ENCODE measurements at places on chromosomes 2 and 18. TPM values are rescaled to one million over a fixed set of nuclear protein-coding genes. Genes with fewer than 3 reads are reported as not detected.

TNFRSF11A gene
- total RNA-seq = 4.7 TPM

FZD7 gene
- total RNA-seq = 17.6 TPM

GRCh38 chr2:20928617-20929016 is 105.7 kb upstream of the LDAH start:
- peaks cover 8% of the 10 kb centered on the region for H3K27me3 ChIP-seq
- H3K36me3 ChIP-seq = no peaks in the 10 kb centered on the region
- H3K4me1 ChIP-seq = no peaks in the 10 kb centered on the region
- no peak overlapping the region for H3K4me3 ChIP-seq

GRCh38 chr2:232982926-232983668 is 30.0 kb downstream of the NGEF start:
- no peaks in the 10 kb centered on the region for H3K4me1 ChIP-seq
- no peak overlapping the region for H3K27ac ChIP-seq
- no peaks in the 10 kb centered on the region for H3K36me3 ChIP-seq

DNA sequence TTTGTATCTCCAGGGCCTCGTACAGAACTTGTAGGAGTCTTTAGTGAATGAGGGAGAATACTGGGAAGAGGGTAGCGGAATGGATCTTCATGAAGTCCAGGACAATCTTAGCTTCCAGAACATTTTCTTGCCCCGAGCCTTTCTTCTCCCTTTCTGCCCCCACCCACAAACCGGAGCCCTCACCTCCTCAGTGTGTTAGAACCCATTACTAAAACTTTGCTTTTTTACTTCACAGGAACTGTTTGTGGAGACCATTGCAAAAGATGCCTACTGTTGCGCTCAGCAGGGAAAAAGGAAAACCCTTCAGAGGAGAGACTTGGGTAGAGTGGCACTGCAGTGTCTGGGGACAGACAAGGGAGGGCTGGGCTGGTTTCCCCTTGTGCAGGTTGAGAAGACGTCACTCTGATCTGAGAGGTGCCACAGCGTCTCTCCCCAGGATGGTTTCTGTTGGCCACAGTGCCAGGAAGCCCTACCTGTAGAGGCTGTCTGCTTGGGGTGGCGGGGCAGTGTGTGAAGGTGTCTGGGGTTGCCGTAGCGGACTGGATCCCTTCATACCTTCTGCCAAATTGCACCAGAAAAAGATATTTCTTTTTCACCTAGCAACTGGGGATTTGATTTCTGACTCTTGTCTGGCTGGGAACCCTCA is 786 bp downstream of the POLE4 start:
- peak overlapping the region; percentile 69 for H3K4me3 ChIP-seq
- H3K4me1 ChIP-seq = peaks cover 19% of the 10 kb centered on the region
- peak overlapping the region; percentile 94 for H3K27ac ChIP-seq
- H3K36me3 ChIP-seq = peaks cover 8% of the 10 kb centered on the region

- H3K27me3 ChIP-seq = no peaks in the 10 kb centered on the region
- no peaks in the 10 kb centered on the region for H3K4me1 ChIP-seq
- H3K4me3 ChIP-seq = no peak overlapping the region
- no peaks in the 10 kb centered on the region for H3K36me3 ChIP-seq
- no peak for DNase-seq
These were observed 70.8 kb downstream of the TMEM200C start for GRCh38 chr18:5824370-5824984.

GRCh38 chr2:119735565-119735964 is 24.2 kb upstream of the PTPN4 start:
- DNase-seq = no peak
- no peak overlapping the region for H3K4me3 ChIP-seq
- no peaks in the 10 kb centered on the region for H3K27me3 ChIP-seq
- H3K27ac ChIP-seq = no peak overlapping the region

GRCh38 chr2:57333221-57333620 is 713.4 kb upstream of the VRK2 start:
- DNase-seq = no peak
- H3K4me1 ChIP-seq = no peaks in the 10 kb centered on the region
- no peaks in the 10 kb centered on the region for H3K36me3 ChIP-seq
- no peak overlapping the region for H3K27ac ChIP-seq
- H3K27me3 ChIP-seq = no peaks in the 10 kb centered on the region

- H3K27ac ChIP-seq = peak overlapping the region; percentile 98
- DNase-seq = no peak
- H3K4me1 ChIP-seq = peaks cover 60% of the 10 kb centered on the region
- peak overlapping the region; percentile 62 for H3K4me3 ChIP-seq
- no peaks in the 10 kb centered on the region for H3K36me3 ChIP-seq
- H3K27me3 ChIP-seq = no peaks in the 10 kb centered on the region
These were observed 1.1 kb downstream of the HNRNPLL start for GRCh38 chr2:38601463-38602135.

DNA sequence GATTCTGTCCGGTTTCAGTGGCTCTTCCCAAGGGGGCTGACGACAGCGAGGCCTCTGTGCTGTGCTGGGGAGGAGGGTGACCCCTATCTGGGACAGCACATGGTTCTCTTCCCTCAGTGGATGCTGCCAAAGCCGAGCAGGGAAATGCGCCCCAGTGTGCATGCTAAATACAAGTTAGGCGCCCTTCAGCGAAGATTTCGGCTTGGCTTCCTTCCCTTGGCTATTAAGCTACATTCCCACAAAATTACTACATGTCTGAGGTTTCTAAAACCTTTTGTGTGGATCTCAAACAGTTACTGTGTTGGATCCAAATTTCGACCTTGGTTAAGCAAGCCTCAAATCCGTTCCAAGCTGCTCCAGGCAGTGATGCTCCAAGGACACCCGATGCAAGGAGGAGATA is 440.3 kb downstream of the NRXN1 start:
- DNase-seq = no peak
- no peak overlapping the region for H3K4me3 ChIP-seq
- H3K36me3 ChIP-seq = no peaks in the 10 kb centered on the region
- no peaks in the 10 kb centered on the region for H3K27me3 ChIP-seq
